Muscle of back (tissue), 13 donors: ENCODE measurements at places on chromosomes 3 and 15.

GRCh38 chr15:40439960-40440742 is 602 bp upstream of the BAHD1 start:
- peak; percentile 69 for DNase-seq

GRCh38 chr15:92818651-92819277 is 81.4 kb upstream of the CHD2 start:
- DNase-seq: no peak

GRCh38 chr3:107416138-107416537 is 38.9 kb downstream of the CCDC54 start:
- no peak for DNase-seq

- peak; percentile 57 for DNase-seq
Measured at GRCh38 chr3:139329364-139329850, 14.4 kb upstream of the MRPS22 start.

DNA sequence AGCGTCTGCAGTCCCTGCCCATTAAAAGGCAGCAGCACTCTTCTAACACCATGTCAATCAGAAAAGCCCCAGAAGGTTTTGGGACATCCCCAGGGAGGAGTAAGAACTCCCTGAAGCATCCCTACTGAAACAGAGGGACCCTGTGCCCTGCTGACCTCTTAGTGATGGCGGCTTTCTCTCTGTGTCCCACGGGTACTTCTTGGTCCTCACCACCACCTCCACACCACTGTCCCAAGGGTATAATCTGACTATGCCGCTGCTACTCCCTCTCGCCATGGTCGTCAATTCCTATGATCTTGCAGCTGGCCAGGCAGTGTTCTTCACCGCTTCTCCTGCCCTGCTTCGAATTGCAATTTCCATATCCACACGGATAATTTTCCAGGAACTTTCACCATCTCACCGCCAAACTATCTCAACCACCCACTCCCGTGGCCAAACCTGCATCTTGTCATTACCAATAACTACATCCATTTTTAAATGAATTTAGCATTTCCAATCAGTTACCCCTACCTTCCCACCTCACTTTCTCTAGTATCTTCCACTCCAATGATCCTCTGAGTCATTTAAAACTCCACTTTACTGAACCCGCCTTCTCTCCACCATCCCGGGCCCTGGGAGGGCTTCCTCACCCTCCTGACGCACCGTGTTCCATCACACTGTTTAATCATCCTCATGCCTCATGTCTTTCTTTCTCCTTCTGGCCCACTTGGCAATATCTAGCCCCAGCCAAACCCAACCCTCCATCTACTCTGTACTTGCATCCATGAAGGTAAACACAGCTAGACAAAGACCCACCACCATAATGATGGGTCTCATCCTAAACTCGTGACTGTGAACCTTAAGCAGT is 23.7 kb downstream of the PRR23E start:
- DNase-seq: no peak

- no peak for DNase-seq
Measured at GRCh38 chr3:67946436-67946835, 292.0 kb upstream of the SUCLG2 start.

DNA sequence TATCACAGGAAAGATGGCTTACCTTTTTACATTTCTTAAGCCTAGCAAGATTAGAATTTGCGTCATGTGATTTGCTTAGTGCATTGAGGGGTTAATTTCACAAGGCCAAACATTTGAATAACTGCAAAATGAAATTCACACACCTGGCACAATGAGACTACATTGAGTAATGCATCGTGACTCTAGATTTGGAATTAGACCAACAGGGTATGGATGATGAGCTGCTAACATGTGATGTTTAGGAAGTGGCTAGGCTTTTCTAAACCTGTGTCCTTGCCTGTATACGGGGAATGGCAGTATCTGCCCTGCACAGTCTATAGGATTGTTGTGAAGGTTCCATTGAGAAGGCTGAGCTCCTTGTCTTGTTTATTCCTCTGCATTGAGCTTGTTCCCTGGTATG is 160.1 kb downstream of the MFSD1 start:
- no peak for DNase-seq

- peak; percentile 83 for DNase-seq
Measured at GRCh38 chr15:95557226-95558046, 773.1 kb upstream of the NR2F2 start.

DNA sequence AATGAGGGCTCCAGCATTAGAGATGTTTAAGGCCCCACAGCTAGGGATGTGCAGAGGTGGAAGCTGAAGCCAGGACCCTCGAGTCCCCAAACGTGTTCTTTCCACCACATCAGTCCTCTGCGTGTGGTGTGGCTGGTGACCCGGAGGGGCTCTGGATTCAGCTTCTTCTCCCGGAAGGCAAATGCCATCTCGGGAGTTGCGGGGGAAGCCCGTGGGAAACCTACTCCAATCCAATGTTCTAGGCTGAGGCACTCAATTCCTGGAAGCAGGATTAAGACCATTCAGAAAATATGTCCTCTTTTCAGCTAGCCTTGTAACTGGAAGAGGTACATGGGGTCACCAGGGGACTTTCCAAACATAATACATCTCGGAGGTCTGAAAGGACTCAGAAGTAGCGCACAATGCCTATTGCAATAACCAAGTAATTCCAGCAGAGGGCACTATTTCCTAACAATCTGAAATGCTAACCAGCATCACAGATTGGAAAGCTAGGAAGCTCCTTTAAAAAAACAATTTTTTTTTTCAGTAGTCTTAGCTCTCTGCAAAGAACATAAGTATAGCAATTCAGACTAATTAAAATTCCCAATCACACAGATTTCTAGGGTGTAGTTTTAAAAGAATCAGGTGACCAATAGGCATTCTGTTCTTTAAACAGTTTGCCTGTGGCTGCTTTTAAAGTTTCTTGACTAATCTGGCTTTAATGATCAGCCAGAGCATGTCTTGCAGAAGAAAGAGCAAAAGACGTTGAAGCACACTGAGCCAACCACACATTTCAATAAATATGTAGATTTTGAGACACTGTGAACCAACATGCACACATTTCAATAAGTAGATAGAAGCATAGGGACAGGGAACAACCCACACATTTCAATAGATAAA is 36.1 kb downstream of the BNC1 start:
- peak; percentile 64 for DNase-seq

DNA sequence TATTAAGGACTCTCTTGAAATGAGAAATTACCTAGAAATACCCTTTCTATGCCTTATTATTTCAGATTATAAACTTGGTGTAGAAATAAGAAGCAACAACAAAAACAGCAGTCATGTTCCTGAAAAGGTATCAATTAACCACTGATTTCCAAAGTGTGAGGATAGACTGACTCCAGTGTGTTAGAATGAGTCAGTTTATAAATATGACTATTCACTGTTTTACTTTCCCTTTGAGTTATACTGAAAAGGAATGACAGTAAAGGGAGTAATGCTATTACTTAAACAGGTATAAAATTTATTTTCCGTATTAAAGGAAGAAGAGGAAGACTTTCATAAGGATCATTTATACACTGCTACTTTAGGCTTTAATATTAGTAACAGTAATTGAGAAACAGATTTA is 12.9 kb downstream of the GMNC start:
- DNase-seq: no peak

- peak; percentile 22 for DNase-seq
Measured at GRCh38 chr3:132418916-132419315, 1.6 kb downstream of the DNAJC13 start.

DNA sequence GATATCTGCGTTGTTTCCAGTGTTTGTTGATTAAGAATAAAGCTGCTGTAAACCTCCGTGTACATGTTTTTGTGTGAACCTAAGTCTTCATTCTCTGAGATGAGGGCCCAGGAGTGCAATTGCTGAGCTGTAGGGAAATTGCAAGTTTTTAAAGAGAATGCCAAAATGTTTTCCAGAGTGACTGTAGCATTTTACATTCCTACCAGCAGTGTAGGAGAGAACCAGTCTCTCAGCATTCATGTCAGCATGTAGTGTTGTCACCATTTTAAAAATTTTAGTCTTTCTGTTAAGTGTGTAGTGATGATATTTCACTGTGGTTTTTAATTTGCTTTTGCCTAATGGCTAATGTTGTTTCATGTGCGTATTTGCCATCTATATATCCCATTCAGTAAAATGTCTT is 3.4 kb upstream of the MGLL start:
- DNase-seq: no peak

- peak; percentile 68 for DNase-seq
Measured at GRCh38 chr15:31338879-31339557, 12.4 kb downstream of the KLF13 start.

DNA sequence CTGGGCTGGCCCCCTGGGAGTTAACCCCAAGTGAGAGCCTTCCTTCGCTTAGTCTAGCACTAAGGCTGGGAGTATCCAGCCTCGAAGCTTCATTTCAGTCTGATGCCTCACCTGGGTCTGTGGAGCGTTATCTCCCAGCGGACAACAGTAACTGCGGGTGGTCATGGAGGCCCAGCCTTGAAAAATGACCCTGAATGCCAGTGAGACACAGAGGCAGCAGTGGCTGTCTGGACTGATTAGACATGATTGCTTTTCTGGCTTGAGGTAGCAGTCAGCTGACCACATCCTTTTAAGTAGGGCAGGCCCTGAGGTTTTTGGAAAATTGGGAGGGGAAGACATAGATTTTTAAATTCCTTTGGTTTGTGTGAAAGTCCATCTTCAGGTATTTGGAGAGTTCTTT is 28.2 kb upstream of the TRIM59 start:
- no peak for DNase-seq

GRCh38 chr3:6644070-6644929 is 216.6 kb upstream of the GRM7 start:
- no peak for DNase-seq

GRCh38 chr3:67674055-67674454 is 19.6 kb upstream of the SUCLG2 start:
- no peak for DNase-seq

GRCh38 chr3:1532935-1533606 is 440.2 kb downstream of the CNTN6 start:
- no peak for DNase-seq

DNA sequence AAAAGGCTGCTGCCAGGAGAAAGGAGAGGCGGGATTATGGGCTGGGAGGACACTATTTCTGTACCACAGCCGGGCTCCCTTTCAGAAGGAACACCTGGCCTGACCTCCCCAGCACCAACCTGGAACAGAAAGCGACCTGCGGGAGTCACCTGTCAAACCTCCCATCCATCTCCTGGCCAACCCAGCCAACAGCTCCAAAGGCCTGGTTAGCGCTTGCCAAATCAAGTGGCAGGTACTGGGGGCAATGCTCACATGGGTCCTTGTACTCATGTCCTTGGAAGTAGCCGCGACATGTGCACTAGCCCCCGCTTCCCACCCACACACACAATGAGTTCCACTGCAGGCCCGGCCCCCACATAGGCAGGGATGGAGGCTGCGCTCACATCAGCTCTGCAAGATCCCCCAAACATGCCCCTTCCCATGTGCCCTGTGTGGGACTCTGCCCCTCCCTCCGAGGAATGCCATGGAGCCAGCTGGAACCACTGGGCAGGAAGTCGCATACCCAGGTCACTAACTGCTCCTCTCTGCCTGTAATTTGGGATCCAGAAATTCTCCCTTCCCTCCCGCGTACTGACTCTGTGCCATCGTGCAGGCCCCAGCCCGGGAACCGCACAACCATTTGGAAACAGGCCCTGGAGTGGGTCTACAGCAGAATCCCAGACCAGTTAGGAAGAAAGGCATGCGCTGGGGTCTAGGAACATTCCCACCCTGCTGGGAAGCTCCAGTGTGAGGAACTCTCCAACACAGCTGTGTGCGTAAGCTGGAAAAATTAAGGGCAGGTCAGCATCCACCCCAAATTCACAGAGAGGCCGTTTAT is 98.9 kb downstream of the LRIG1 start:
- peak; percentile 49 for DNase-seq

GRCh38 chr15:96495386-96495785 is 164.9 kb downstream of the NR2F2 start:
- no peak for DNase-seq

GRCh38 chr3:112010636-112011035 is 11.9 kb downstream of the TAGLN3 start:
- DNase-seq: no peak

GRCh38 chr3:69698728-69699127 is 40.5 kb upstream of the MITF start:
- no peak for DNase-seq

GRCh38 chr3:121698476-121698875 is 37.8 kb upstream of the HCLS1 start:
- DNase-seq: no peak

DNA sequence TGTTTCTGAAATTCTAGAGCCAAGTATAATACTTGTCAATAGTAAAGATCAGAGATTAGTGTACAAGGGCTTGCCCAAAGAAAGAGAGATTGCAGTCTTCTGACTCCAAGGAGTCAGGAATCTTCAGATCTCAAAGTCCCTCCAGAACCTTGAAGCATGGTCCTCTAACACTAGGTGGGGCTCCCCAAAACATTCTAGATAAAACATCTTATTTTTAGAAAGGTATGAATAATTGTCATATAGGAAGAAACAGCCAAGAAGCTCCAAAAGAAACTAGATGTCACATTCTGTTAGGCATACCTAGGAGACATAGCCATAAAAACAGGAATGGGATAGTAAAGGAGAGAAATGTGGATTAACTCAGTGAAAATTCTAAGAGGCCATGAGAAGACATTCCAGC is 10.7 kb downstream of the MUC13 start:
- DNase-seq: no peak

GRCh38 chr3:140391061-140391460 is 286.8 kb upstream of the TRIM42 start:
- no peak for DNase-seq

DNA sequence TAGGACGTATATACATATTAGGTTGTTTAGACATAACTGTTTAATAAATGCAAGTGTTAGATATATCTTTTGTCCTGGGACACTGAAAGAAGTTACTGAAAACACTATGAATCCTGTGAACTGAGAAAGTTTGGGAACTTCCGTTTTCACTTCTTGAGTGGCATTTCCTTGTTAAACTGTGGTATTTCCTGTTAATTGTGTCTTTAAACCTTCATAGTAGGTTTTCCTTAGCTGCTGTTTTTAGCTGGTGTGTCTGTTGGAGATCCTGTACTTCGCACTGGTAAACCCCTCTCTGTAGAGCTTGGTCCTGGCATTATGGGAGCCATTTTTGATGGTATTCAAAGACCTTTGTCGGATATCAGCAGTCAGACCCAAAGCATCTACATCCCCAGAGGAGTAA is 37.1 kb downstream of the ATP6V1A start:
- DNase-seq: no peak

- DNase-seq: peak; percentile 64
Measured at GRCh38 chr3:172065527-172065926, 26.1 kb downstream of the FNDC3B start.

DNA sequence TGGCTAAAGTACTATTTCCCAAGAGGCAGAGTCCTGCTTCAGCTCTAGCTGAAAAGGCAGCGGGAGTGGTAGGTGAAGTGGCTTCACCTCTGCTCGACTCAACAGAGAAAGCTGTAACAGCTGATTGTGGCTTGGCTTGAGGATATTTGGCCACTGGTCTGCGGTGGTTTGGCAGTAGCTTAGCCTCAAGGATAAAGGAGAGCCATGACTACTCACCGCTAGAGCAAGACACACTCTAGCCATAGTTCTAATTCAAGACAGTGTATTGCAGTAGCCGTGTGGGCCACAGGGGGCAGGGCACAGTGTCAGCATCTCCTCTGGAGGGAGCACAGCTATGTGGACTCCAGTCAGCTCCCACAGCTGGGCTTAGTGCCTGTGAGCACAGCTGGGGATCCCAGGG is 23.5 kb downstream of the TPRG1 start:
- DNase-seq: no peak
